ENCODE measurements at places on chromosomes 3 and 15.

- DNase-seq: no peak
These were observed 133.3 kb upstream of the SLC24A5 start for GRCh38 chr15:47987461-47987860.

DNA sequence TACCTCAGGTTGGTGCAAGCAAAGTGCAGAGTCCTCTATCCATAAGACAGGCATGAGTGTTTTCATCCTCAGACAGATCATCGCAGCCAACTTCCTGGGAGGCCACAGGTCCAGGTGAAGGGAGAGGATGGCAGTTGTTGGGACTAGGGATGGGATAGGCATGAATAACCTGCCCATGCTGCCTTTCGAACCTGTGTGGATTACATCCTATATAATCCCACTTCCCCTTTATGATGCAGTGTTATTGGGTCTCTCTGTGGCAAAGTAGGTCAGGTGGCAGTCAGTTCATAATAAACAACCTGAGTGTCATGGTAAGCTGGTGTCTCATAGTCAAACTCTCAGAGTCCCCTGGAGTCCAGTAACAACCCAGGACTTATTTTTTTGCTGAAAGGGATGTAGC is 40.4 kb downstream of the CCR3 start:
- DNase-seq: no peak

DNA sequence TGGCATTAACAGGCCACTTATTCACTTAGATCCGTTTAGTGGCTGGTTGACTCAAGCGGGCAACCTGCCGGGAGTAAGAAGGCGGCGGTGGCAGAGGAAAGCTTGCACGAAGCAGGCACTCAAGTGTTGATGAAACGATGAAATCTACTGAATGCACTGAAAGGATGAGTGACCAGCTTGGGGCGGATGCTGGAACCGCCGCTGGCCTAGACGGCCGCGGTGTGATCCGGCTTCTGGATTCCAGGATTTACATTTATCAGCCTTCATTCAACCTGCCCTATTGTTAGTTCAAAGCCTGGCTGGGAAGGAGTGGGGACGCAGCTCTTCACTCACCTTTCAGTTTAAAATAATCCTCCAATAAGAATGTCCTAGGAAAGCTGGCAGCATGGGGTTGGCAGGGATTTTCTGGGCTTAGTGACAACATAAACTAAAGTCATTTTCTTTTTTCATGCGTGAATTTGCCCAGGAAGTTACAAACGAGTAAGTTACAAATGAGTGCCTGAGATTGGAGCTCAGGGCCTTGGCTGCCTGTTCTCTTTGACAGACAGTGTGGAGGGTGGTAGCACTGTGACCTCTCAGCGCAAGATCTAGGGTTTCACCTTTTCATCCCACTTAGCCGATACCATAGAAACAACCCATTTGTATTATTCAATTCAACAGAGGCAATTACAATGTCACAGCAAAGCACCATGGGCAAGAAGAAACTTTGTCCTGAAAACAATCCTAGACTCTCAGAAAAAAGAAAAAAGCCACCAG is 1.1 kb upstream of the PLCH1 start:
- DNase-seq: no peak

- no peak for DNase-seq
These were observed 283.1 kb downstream of the NFKBIZ start for GRCh38 chr3:102132370-102132769.

DNA sequence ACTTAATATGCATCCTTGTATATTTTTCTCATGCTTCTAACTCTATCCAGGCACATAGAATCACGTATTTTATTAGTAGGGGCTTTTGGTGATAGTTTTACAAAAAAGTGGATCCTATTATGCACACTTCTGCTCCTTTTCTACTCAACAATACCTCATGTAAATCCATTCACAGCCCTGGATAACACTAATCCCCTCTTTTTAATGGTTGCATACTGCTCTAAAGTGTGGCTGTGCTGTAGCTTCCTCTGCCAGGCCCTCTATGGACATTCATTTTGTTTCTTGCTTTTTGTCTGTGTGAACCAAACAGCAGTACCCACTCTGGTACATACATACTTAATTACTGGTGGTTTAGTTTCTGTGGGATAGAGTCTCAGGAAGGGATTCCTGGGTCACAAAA is 51.3 kb upstream of the SCAANT1 start:
- DNase-seq: no peak

GRCh38 chr3:62128051-62128450 is 245.3 kb downstream of the FEZF2 start:
- no peak for DNase-seq

DNA sequence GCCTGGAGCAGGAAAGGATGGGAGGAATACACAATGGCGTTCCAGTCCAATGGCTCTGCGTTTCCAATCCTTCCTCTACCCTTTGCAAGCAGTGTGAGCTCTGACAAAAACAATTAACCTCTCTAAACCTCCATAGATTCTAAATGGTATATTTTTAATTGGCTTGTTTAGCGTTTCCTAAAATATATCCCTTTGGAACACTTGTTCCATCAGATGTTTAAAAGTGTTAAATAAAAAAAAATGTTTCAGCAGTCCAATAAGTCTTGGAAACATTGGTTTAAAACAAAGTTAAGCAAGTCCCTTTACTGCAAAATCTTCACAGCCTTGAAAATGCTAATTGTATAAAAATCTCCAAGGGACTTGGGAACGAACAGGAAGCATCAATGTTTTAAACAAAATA is 432.3 kb upstream of the ARRDC4 start:
- DNase-seq: no peak

DNA sequence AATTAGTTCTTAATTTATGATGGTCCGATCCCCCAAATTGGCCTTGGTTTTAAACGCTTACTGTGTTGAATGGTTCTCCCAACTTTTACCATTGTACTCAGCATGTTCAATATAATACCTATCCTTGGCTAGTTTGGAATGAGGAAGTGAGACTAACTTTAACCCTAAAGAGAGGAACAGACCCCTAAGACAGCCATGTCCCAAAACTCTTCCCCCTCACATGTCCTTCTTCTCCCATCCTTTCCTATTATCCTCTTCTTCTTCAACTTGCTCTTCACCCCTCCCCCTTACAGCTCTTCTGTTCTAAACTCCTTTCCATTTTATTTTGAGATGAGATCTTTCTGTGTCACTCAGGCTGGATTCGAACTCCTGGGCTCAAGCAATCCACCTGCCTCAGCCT is 116.5 kb downstream of the RBMS3 start:
- DNase-seq: no peak

DNA sequence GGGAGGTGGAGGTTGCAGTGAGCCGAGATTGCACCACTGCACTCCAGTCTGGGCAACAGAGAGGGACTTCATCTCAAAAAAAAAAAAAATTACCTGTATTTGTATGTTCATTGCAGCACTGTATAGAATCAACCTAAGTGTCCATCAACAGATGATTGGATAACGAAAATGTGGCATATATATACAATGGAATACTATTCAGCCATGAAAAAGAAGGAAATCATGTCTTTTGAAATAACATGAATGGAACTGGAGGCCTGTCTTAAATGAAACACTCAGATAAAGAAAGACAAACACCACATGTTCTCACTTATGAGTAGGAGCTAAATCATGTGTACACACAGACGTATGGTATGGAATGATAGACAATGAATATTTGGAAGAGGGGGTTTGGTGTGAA is 59.4 kb upstream of the MEF2A start:
- no peak for DNase-seq

DNA sequence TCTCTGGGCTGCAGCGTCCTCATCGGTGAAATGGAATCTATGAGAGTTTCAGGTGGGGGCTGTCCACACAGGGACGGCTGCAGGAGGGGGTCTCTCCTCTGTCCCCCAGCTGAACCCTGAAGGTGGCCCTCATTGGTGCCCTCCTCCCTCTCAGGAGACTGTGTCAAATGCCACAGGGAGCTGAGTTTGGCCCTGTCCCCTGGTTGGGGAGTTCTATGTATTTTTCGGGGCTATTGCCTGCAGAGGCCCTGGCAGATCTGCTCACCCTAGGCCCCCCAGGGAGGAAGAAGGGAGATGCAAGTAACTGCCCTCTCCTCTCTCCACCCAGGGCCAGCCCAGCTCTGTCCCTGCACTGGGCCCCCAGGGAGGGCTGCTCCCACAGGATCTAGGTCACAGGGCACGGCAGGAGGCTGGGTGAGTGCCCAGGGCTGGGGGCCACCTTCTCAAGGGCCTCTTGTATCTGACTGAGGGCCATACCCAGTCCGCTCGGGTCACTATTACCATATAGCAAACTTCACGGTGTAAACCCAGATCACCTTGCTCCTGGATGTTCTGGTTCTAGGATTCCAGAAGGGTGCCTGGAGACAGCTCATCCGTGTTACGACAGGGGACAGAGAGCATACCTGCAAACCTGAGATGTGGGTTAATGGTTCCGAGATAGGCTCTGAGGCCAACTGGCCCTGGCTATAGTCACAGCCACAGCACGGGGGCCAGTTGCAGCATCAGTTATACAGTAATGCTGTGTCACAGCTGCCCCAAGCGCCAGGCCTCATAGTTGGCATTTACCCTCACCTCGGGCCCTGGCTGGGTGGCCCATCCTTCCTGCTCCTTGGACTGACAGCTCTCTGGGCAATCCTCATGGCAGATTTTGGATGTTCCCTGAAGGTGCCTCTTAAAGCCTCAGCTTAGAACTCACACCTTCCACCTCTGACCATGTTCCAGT is 102.4 kb upstream of the PRR23E start:
- DNase-seq: no peak

- no peak for DNase-seq
These were observed 1047.0 kb downstream of the TUSC7 start for GRCh38 chr3:117756563-117756962.

DNA sequence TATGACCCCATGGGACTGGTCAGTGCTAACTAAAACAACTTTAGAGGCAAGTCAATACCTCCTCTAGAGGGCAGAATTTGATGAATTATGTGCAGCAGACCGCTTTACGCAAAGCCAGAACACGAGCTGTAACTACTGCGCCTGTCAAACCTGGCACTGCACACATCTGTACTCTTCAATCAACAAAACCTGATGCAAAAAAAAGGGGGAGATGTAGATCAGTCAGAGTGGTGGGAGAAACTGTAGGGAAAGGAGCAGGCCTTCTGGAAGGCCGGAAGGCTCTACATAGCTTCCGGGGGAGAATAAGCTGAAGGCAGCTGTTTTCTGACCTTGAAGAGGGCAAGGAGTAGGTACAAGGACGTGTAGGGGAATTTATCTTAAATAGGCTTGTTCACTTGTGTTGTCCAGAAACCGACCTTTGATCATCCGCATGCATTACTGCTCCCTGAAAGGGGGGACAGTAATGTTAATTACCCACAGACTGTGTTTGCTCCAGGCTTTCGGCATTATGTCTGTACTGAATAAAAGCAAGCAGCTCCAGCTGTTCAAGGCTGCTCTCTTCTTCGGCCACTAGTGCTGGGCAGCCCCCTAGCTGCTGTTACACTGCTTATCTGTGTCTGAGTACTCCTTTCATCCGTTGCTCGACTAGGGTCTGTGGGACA is 41.0 kb downstream of the GPR160 start:
- DNase-seq: no peak

- no peak for DNase-seq
These were observed 268.0 kb downstream of the NR2F2 start for GRCh38 chr15:96598514-96598913.

GRCh38 chr3:146550070-146550615 is 5.7 kb upstream of the PLSCR1 start:
- DNase-seq: no peak

GRCh38 chr15:64209680-64210334 is 47.0 kb upstream of the PPIB start:
- DNase-seq: no peak

DNA sequence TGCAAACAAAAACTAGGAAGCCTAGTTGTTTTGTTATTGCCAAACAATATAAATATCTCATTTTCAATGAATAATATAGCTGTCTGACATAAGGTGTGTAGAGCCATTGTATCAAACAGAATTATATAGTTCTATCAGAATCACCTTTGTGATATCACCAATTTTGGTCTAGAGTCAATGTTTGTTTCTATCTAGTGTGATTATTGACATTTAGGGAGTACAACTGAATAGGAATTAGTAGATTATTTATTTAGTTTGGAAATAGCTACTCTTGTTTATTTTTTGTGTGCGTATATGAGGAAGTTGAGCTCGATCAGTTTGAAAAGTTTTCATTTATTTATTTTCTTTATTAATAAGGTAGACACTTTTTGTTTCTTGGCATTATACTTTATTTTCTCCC is 389.7 kb downstream of the NAALADL2 start:
- DNase-seq: no peak

DNA sequence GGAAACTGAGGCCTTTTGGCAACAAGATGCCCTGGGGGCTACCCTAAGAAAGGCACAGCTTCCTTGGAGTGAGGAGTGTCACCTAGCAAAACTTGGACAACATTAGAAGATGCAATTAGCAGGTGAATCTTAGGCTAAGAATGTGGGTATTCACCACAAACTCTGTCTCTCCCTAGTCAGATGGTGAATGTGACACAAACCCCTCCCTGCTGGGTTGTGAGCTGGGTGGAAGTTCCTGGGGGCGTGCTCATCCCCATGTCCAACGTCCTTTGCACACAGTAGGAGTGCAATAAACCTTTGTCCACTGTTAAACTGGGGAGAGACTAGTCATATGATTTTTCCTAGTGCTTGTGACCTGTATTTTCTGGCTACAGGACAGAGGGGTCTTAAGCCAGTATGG is 67.1 kb upstream of the SH3GL3 start:
- no peak for DNase-seq

DNA sequence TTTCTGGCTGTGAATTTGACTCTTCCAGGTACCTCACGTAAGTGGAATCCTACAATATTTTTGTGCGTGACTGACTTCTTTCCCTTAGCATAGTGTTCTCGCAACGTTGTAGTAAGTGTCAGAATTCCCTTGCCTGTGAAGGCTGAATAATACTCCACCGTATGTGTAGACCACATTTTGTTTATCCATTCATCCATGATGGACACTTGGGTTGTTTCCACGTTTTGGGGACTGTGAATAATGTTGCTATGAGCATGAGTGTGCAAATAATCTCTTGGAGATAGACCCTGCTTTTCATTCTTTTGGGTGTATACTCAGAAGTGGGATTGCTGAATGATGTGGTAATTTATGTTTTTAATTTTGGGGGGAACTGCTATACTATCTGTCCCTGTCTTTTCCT is 82.2 kb downstream of the APBA2 start:
- no peak for DNase-seq

DNA sequence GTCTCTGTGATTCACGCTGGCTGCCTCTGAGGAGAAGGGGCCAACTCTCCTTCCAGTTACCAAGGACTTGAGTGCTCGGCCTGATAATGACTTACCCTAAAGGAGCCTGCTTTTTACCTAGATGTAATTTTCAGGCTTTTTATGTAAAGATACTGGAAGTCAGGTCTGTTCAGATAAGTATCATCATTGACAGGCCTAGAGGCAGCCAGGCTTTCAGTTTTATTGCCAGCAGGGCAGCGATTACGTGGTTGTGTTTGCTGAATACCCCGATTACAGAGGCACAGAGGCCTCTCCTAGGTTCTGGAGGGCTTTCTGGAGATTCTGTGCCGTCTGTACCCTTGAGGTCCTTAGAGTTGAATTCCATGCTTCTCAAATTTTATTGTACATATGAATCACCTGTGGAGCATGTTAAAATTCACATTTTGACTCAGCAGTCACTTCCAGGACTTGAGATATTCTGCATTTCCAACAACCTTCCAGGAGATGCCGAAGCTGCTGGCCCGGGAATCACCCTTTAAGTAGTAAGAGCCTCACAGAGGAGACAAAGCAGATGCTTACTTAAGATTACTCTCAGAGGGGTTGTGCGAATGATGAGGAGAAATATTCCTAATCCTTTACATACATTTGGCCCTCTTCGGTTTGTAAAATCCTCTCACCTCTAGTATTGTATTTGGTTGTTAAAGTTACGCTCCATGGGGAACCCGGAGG is 160.1 kb upstream of the BHLHE40 start:
- DNase-seq: no peak

Measured in AG04449 (cell line).